ENCODE measurements at places on chromosomes 1 and 21.

DNA sequence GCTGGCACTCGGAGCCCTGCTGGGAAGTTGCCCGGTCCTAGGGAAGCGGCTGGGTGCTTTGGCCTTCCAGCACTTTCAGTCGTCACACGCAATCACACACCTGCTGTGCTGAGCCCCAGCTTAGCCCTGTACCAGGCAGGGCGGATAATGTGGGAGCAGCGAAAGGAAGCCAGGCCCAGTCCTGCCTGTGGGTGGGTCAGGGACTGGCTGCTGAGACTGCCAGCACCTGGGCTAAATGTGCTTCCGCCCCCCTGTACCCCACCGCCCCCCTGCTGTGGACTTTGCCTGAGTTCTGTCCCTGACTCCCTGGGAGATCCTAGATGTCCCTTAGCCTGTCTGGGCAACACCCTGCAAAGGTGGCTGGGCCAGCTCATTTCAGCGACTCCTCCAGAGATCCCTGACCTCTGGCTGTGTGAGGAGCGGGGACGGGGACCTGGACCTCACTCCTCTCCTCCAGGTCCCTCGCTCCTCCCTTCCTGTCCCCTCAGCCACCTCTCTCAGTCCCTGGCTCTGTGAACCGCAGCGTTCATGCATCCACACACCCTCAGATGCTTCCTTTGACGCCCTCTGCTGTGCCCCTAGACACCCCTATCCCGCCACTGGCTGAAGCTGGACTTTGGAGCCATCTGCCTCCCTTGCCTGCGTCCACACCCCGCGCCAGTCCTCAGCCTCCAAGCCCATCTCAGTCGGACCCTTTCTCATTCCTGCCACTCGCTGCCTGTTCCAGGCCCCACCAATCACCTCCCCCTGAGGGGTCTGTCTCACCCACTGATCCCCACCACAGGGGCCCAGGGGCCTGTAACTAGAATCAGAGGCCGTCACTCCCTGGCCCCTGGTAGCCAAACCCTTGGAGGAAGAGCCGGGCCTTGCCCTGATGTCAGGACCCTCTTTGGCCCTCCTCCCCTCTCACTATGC is 1.4 kb downstream of the MMEL1 start:
- DNase-seq: no peak

- no peak for DNase-seq
These were observed 50.9 kb downstream of the TAS1R2 start for GRCh38 chr1:18808550-18808949.

DNA sequence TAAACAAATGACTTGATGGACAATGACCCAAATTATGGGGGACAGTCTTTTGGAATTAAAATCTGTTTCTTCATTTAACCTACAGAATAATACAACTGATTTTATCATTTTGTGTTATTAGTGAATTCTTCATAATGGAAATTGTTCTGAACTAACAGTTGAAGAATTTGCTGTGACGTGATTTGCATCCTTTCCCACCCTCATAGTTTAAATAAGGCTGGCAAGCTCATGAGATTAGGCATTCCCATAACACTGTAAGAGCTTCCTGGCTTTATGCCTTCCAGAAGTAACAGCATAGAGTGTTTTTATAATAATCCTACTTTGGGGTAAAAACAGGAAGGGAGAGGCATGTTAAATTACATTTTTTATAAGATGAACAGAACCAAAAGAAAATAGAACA is 95.7 kb downstream of the ATP6V1G3 start:
- no peak for DNase-seq

GRCh38 chr1:168100315-168101002 is 36.3 kb downstream of the GPR161 start:
- DNase-seq: no peak

GRCh38 chr1:157442065-157442464 is 110.2 kb downstream of the FCRL5 start:
- DNase-seq: no peak

DNA sequence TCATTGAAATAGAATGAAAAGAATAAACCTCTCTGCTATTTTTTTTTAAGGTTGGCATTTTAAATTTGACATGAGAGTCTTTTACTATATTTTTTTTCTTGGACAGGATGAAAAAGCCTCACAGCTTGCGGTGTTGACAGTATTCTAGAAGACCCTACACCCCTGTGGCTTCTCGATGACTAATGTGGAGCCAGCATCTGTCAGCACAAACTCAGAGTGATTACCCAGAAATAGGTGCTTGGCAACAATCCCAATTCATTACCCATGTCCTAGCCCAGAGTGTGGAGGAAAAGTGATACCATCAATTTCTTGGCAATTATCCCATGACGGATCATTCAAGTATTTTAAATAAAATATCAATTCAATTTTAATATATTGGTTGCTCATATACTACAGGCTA is 186.8 kb upstream of the MAP1LC3C start:
- no peak for DNase-seq

DNA sequence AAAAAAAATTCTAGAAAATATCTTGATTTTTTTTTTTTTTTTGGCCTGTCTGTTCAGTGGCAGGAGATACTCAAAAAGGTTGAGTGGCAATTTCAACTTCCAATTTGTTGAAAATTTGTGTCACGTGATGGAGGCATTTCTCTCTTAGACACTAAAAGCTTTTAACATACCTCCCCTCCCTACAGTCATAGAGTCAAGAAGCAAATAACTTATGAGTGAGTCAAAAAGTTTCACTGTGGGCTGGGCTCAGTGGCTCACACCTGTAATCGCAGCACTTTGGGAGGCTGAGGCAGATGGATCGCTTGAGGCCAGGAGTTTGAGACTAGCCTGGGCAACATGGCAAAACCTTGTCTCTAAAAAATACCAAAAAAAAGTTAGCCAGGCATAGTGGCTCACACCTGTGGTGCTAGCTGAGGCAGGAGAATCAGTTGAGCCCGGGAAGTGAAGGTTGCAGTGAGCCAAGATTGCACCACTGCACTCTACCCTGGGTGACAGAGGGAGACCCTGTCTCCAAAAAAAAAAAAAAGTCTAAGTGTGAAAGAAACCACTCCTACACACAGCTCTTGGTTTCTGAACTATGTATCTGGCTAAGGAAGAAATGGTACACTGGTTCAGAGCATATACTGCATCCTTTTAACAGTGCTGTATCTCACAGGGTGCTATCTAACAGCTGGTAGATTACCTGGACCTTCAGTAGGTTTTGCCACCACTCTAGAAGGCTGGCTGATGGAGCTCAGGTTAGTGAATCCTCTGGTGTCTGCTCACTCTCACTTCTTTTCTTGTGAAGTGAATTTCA is 11.6 kb upstream of the BSDC1 start:
- DNase-seq: no peak

DNA sequence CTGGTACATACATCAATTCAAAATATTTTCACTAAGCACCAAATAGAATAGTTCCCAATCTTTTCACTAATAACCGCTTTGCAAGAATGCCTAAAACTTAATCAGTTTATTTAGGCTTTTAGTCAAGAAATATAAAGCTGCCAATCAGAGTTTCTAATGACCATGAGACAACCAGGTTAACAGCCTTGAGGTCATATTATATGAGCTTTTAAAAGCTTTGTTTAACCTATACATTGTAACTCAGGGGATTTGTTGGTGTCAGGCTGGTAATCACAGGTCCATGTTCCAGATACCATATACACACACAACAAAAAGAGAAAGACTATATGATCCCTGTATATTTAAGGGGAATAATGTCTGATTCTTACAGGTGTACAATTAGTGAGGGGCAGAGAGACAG is 246.2 kb upstream of the ADGRL2 start:
- DNase-seq: no peak
